Activated naive CD8-positive, alpha-beta T cell treated with anti-CD3 and anti-CD28 coated beads, Interleukin-2, amount 50 U/mL, for 16 hours (primary cell): ENCODE measurements at places on chromosomes 16 and 17.
A peak's percentile ranks its signal among the peaks of the same experiment; 100 is the strongest.

GRCh38 chr16:64083428-64084129 is 1038.3 kb downstream of the CDH11 start:
- no peak for DNase-seq

DNA sequence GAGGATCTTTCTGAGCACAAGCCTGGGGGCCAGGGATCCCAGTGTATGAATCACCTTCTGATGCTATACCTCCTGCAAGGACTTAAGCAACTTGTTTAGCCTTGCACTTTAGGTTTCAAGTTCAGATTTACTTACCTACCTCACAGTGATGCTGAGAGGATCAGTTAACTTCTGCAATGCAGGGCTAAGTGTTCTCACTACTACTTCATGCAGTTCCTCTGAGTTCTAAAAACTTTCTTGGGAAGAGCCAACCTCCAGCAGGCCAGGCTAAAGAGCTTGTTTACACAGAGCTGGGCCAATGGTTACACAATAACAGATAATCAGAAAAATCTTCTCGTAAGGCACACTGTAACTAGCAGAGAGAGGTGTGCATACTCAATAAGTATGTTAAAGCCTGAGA is 13.0 kb downstream of the VEZF1 start:
- DNase-seq = no peak

DNA sequence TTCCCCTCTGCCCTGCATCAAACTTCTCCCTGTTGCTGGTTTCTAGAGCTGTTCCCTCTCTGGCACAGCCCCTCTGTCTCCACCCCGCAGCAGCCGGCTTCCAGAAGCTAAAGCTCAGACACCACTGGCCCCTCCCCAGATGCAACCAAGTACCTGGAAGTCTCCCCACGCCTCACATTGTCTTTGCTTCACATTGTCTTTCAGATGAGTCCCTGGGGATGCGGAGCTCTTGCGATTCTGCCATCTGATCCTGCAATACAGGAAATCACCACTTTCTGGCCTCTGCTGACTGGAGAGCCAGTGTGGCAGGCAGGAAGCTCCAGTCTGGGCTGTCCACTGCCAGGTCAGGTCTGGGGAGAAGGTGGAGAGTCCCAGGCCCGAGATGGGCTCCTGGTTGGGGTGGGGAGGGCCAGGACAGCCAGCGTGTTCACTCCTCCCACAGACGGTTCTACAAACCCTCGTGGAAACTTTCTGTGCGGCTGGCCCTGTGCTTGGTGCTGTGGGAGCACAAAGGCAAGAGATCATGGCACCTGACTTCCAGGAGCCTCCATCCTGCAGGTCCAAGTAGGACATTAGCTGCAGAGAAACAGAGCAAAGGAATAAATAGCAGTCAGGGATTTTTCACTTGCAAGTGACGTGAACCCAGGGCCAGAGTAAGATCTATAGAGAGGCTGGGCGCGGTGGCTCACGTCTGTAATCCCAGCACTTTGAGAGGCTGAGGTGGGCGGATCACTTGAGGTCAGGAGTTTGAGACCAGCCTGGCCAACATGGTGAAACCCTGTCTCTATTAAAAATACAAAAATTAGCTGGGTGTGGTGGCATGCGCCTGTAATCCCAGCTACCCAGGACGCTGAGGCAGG is 47.9 kb upstream of the MAP3K14 start:
- DNase-seq = no peak

GRCh38 chr17:8117980-8118768 is at the start of gene ALOXE3:
Gene ALOXE3, minus strand, starts transcription at chr17:8118514. Its CDS starts 524 bp downstream, at chr17:8117990.
- DNase-seq = no peak

- no peak for DNase-seq
Observed at GRCh38 chr16:71347146-71347545, 11.4 kb upstream of the CALB2 start.

DNA sequence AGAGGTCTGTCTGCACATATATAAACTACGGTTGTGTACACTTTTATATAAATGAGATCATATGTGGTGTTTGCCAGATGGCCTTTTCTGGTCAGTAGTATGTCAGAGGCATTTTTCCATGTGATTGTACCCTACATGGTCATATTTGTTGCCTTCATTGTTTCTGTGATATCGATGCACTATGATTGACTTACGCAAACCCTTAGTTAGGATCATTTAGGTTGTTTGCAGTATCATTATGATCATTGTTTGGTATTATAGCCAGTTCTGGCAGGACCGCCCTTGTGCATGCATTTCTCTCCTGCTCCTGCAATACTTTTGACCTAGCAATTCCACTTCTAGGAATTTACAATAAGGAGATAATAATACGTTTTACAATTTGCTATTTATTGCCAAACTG is 169.1 kb downstream of the MSI2 start:
- DNase-seq = no peak

GRCh38 chr16:11310997-11311561 is 29.9 kb upstream of the PRM1 start:
- no peak for DNase-seq

DNA sequence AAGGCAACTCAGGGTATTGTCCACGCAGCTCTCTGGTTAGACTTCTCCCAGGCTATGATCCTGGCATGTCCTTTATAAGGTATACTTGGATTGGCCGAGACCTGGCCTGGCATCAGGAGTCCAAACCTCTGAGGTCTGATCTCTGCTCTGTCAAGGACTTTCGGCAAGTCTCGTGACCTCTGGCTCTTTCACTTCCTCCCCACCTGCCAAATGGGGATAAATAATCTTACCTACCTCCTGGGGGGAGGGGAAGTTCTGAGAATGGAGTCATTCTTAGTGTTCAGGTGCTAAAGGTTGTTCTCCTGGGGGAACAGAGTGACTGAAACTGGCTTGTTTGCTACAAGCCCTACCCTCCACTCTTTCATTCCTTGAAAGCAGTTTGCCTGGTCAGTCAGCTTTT is 7.6 kb downstream of the ATXN1L start:
- no peak for DNase-seq

- DNase-seq = no peak
Observed at GRCh38 chr16:66952430-66953110, 8.5 kb upstream of the CES3 start.

DNA sequence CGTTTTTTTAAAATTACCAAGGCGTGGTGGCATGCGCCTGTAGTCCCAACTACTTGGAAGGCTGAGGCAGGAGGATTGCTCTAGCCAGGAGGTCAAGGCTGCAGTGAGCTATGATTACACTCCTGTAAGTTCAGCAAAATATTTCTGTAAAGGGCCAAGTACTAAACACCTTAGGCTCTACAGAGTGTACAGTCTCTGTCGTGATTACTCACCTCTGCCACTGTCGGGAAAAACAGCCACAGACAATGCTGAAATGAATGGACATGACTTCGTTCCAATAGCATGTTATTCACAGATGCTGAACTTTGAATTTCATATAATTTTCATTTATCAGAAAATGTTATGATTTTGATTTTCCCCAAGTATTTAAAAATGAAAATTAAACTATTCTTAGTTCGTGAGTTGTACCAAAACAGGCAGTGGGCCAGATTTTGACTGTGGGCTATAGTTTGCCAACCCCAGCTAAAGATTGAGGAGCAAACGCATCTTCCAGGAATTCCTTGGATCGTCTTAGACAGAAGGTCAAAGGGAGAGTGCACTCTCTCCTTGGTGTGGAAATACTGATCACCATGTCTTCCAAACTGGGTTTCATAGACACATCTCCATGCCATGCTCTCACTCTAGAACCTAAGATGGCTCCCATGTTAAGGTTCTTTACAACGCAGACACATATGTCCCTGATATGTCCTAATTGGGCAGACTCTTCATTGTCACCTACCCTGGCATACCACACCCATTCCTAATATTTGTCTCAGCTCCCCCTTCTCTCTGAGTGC is 89.5 kb downstream of the MARF1 start:
- no peak for DNase-seq

DNA sequence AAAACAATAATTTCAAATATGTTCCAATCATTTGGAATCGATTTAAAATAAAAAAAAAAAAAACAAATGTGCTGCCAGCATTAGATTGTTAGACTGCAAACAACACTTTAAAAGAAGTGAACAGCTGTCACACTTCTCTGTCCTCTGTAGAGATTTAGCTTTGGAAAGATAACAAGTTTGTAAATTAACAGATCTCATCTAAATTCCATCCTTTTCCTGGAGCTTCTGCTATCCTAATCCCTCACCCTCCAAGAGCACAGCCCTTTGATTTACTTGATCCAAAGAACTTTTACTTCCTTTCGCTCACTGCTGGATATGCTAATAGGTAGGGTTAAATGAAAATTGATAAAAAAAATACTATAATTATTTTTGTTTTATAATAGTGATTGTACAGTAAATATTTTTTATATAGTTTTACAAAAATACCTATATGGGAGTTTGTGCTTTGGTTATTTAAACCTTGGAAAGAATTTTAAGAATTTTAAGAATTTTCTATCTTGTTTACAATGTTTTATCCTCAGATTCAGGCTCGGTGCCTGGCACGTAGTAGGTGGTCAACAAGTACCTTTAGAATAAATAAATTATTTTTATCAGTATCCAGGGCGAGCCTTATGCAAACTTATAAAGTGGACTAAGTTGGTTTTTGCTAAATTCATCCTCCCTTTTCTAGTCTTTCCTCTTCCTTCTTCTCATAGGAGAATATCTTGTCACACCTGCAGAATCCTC is 21.6 kb downstream of the MAP2K6 start:
- DNase-seq = no peak

GRCh38 chr16:74807052-74807646 is 32.5 kb upstream of the FA2H start:
- DNase-seq = no peak

DNA sequence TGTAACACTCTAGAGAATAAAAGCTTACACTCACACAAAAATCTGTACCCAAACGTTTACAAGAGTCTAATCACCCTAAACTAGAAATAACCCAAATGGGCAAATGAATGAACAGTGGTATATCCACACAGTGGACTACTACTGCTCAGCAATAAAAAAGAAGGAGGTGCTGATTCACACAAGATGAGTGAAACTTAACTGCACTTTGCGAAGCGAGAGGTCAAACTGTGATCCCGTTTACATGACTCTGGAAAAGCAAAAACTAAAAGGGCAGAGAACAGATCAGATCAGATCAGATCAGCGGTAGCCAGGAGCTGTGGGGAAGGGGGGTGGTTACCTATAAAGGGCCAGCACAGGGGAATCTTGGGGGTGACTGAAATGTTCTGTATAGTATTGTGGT is 113.4 kb downstream of the TRIM37 start:
- no peak for DNase-seq

GRCh38 chr17:8859804-8860430 is 7.6 kb downstream of the PIK3R6 start:
- no peak for DNase-seq

DNA sequence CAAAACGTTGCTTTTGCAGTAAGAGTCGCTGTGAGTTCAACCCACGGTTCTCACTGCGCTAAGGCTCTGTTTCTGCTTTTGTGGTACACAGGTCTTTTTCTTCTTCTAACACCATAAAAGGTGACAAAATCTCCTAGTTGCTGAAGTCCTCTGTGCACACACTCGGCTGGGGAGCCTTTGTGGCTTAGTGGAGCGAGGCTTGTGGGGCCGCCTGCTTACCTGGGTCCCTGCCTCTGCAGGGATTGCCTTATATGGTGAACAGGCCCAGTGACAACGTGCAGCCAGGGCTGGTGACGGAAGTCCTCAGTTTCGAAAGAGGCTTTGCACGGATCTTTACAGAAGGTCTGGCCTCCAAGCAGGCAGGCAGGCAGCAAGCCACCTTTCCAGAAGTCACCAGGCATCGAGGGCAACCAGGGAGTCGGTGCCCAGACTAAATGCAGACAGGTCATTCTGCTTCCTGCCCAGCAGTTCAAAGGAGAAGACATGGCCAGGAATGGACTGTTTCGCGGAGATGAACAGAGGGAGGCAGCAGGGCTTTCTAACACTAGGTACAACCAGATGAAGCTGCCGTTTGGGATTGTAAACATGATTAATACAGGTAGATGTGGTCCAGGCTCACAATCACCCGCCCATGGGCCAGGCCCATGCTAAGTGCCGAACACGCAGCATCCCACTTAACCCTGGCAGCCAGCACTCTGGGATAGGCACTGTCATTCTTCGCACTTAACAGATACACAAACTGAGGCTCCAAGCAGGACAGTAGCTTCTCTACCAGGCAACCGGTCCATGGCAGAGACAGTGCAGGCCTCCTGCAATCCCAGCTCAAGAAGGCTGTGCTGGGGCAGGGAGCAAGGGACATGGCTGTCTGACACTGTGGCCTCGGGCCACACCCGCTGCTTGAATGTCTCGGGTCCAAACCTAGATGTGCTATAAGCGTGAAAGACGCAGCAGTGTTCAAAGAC is 10.7 kb upstream of the MEAK7 start:
- DNase-seq = peak; percentile 51

GRCh38 chr17:7856011-7856810 is 1.1 kb downstream of the NAA38 start:
- DNase-seq = no peak

- no peak for DNase-seq
Observed at GRCh38 chr17:83151442-83152226, 72.2 kb downstream of the METRNL start.

DNA sequence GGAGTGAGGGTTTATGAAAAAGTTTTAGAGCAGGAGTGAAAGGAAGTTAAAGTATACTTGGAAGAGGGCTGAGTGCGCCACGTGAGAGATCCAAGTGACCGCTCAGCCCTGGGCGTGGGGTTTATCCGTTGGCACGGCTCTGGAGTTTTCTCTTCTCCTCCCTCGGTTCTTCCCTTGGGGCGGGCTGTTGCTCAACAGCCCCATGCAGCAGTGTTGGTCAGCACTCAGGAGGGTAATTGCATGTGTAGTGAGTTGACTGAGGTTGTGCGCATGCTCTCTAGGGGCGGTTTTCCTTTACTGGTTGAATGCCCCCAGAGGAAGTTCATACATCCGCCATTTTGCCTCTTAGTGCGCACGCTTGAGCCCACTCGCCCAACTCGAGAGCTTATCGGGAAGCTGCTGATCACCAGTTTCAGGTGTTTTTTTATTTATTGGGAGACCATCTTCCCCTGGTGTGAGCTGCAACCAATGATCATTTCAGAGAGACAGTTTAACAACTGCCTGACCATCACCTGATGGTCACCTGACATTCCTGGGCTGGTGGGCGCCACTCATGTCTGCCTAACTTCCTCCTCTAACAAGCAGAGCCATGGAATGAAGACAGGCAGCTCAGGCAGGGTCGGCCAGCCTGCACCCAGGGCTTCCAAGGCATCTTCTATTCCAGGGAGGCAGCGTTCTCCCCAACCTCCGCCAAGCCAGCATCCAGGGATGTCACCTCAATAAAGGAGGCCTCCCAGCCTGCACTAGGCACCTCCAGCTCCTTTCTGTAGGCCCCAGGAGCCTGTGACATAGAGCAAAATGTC is 41.3 kb upstream of the DNAH17 start:
- DNase-seq = no peak

DNA sequence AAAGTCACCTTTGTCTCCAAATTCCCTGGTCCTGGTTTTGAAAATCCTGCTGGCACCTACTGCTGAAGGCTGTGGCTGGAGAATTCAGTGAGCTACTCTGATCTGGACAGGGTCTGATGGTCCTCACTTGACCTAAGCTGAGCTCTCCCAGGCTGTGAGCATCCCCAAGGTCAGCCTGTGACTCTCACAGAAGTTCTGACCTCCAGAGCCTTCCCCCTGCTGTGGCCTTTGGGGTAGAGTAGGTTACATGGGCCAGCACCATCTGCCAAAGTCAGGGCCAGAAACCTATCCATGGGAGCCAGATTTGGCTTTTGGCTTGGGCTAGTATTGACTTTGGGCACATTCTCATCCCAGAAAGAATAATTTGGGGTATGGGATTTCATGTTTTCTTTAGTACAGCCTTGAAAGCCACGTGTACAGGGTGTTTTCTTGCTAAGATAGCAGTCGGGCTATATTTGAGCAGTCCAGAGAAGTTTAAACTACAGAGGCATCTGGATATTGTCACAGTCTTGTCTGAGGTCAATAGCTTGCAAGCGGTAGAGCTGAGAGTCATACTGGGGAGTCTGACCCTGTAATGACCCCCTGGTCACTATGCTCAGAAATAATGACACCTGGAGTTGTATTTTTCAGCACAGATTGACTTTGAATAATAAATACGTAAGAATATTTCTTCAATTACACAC is 6.2 kb upstream of the AGRP start:
- DNase-seq = no peak
